ENCODE measurements at places on chromosomes 12 and 14.

GRCh38 chr14:50801706-50802105 lies 29.3 kb downstream of the NIN start:
- no peak for DNase-seq

DNA sequence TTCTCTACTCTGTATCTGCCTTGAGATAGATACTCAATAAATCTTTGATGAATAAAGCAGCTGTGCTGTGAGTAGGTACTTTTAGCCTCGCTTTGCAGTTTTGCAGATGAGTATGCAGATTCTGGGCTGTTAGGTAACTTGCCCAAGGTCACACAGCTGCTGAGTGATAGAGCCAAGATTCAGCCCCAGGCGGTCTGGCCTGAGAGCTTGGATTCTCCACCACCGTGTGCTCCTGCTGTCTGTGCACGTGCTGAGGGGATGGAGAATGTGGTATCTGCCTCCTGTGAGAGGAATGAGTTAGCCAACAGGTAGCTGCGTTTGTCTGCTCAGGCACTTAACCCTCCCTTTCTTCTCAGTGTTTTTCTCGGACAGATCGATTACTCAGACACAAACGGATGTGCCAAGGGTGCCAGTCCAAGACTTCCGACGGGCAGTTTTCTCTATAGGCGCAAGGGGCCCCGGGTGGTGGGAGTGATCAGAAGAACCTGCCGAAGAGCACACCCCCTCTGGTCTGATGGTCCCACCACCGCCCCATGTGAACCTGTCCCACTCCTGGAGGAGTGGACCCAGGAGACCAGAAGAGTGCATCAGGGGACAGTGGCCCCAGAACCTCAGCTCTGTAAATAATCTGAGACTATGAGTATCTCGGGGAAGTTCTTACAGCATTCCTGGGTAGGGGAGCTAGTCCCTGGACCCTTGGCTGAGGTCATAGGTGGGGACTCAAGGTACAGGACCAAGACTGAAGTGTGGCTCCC lies 6.6 kb upstream of the CSAD start:
- DNase-seq = no peak

GRCh38 chr14:92690171-92691011 lies 58.0 kb downstream of the LGMN start:
- no peak for DNase-seq

DNA sequence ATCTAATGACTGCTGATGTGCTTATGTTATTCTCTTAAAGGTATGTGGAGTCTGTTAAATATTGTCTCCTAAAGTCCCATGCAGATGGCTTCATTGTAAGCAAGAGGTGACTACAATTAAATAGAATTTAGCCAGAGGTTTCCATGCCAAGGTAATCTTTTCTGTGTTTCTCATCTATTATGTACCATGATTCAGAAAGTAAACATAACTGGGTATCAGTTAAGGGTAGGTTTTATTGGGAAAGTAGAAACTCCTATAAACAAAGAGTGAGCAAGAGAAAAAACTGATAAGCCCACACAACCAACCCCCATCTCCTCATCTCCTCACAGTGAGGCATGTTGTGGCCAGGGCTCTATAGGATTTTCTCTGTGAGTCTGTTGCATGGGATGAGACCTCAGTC lies 611.7 kb downstream of the SNAPC1 start:
- no peak for DNase-seq

GRCh38 chr12:123614531-123614930 lies 12.6 kb downstream of the DDX55 start:
- no peak for DNase-seq

- no peak for DNase-seq
These were observed 362.9 kb downstream of the EMP1 start for GRCh38 chr12:13559318-13559978.

DNA sequence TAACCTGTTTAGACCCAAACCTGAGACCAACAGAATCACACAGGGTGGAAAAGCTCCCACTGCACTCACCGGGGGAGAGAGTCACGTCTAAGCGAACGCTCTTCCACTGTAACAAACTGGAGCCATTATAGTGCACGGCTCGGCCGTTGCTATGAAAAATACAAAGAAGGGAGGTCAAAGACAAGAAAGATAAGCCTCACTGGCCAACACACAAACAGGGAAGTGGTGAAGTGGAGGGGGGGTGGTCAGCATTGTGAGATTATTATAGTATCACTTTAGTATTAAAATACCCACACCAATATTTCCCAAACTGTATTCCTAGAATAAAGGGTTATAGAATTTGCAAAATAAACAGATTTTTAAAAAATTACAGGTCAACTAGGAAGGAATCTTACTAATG lies 90.9 kb downstream of the TRAFD1 start:
- no peak for DNase-seq

DNA sequence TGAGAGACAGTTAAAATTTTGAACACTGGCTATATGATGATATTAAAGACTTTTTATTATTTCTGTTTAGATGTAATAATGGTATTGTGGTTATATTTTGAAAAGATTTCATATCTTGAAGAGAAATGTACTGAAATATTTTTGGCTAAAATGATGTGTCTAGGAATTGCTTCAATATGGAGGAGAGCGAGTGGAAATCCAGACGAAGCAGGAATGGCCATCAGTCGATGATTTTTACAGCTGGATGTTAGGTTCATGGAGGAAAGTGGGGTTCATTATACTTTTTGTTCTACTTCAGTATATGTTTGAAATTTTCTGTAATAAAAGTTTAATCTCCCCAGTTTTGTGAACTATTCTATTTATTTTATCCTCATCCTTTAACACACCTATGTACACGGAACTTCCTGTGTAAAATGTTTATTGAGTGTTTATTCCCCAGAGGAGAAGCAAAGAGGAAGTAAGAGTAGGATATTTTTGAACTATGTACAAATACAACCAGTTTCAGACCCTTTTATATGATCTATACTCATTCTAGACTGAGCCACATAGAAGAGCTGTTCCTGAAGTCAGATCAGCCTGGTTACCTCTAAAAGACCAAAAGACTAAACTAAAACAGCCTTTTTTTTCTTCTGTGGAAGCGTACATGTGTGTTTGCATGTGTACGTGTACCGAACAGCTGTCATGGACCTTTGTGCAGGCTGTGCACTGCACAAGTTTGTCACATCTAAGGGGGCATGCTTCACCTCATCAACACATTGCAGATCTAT lies 211.0 kb upstream of the NUDT4 start:
- DNase-seq = no peak

DNA sequence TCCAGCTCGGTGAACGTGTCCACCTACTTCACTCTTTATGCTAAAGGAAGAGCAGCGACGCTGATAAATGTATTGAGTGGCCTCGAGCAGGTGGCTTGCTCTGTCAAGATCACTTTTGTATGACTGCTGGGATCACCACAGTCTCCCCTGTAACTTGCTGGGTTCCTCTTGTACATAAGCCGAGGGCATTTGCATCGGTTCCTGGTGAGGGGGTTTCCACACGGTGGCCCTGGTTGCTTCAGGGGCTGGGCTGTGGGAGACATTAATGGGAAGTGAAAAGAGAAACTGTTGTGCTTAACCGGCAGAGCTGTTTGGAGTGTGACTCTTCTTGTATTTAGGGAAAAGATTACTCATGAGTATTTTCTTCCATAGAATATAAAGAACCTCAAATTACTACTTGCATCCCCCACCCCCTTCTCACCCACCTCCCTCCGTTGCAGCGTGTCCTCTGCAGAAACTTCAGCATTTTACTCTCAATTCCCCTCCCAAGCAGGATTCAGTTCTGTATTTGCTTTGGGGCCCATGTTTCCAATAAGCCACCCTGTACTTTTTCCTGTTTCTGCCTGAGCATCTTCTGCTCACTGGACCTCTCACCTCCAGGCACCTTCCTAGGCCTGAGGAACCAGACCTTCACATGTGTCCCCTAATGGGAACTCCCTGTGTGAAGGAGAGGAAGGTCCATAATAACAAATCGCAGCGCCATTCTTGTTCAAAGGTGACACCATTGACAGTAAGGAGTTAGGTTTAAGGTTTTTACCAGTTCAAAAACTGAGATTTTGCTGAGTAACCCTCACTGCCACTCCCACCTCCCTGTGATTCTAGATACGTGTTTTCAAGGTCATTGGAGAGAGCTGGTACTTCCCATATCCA lies 187.0 kb downstream of the ETV6 start:
- no peak for DNase-seq

DNA sequence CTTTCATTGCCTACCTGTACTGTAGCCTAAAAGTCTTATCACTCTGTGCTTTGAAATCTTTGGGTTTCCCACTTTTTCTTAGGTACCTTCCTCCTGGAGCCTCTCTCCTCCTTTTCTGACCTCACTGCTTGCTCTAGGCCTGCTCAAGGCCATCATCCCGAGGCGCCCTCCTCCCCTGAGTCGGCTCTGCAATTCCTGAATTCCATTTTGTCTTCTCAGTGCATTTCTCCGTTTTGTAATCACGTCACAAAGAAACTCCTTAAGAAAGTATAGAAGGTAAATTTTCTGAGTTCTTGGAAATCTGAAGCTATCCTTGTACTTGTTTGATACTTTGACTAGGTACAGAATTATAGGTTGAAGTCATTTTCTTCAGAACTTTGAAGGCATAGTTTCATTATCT lies 25.2 kb downstream of the ZC3H14 start:
- no peak for DNase-seq

DNA sequence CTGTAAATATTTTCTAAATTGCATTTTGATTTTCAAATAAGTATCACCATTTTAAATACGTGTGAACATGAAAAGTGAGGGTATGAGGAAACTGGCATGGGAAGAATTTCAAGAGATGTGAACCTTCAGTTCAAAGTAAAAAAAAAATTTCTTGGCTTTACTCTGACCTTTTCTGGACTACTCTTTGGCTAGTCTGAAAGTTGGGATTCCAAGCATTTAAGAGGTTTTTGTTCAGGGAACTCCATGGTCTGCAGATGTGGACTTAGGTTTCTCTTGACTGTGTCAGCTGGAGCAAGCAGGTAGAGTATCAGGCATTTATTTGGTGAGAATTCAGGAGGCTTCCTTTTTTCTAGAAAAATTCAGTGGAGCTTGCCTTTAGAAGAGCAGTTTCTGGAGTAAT lies 311.6 kb downstream of the LRIG3 start:
- no peak for DNase-seq

DNA sequence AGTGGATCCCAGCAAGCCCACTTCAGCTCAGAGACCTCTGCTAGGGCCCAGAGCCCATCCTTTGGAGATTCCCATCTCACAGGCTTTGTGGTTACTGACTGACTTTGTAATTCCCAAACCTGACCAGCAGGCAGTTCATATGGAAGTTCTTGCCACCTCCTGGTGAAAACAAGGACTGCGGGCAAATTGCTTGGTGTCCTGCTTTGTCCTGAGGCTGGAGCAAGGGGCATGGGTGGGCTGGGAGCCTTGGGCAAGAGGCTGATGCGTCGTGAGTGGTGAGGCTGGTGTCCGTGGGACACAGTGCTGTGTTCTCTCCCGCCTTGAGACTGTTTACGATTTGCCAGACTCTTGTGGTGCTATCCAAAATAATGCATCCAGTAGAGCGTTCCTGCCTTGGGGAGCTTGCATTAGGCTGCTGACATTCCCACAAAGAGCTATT lies 91.0 kb downstream of the LRRC74A start:
- DNase-seq = no peak

DNA sequence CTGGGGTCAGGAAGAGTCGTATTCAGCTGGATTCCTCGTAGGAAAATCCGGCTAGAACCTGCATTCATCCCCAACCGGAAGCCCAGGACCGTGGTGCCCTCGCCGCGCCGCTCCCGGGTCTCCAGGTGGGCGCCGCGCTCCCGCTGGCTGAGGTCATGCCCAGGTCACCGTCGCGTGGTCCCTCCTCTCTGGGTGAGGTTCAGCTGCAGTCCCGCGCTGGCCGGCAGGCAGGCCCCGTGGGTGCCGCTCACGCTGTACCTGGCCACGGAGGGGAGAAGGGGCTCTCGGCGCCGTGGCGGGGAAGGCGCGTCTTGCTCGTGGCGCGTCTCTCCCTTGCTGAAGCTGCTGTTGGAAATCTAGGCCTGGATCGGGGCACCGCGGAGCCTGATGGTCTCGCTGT lies 44.5 kb downstream of the LRTM2 start:
- DNase-seq = no peak

DNA sequence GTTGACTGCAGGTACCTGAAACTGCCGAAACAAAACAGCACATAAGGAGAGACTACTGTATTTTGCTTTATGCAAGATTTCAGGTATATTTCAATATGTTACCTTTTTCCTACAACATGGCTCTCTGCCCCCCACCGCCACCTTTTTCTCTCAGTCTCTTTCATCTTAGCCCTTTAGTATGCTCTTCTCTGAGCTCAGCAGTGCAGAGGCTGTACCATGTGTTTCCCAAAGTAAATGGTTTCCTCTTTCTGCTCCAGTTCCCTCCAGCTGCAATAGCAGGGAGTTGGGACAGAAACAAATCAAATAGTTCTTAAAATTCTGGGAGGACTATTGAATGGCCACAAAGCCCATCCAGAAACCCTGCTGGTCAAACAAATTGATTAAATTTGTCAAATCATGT lies 4.3 kb downstream of the AMN1 start:
- no peak for DNase-seq
